Amniotic stem cell (primary cell): ENCODE measurements at places on chromosomes 1 and 21.

- no peak for DNase-seq
Measured at GRCh38 chr1:14479865-14480264, 118.6 kb upstream of the KAZN start.

DNA sequence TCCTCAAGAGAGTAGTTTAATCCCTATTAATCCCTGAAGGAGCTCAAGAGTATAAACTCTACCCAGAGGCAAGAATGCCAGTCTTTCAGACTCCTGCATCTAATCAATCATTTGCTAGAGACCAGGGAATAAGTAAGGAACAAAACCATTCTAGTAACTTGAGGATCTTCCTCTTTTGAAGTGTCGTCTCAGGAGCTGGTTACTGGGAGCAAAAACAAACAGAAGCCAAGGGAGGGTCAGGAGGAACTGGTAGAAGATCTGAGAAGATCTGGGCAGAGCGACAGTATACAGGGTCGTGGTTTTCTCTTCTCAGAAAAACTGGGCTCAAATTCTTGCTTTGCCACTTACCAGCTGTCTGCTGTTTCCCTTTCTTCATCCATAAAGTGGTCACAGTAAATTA is 69.3 kb downstream of the RPS6KA1 start:
- no peak for DNase-seq

- no peak for DNase-seq
Measured at GRCh38 chr1:54542120-54542961, 5.7 kb upstream of the ACOT11 start.

DNA sequence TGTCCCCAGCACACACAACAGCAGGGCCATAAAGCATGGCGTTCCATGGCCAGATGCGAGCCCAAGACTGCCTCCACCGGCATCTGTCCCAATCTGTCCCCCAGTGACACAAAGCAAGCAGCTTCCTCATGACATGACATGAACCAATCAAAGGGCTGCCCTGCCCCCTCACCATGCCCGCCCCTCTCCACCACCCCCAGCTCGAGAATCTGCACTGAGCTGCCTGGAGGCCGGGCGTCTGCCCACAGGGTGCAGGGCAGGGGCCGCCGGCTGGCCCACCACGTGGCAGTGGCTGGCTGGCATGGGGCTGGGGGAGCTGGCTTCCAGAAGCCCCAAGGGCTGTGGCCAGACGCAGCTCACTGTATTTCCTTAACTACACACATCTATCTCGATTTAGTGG is 27.8 kb downstream of the WNT9A start:
- no peak for DNase-seq

- no peak for DNase-seq
Measured at GRCh38 chr1:229148041-229148671, 122.8 kb upstream of the RAB4A start.

GRCh38 chr1:5891137-5891536 is 101.1 kb downstream of the NPHP4 start:
- DNase-seq, result no peak

- DNase-seq, result no peak
Measured at GRCh38 chr1:109248444-109248796, 919 bp upstream of the CELSR2 start.

DNA sequence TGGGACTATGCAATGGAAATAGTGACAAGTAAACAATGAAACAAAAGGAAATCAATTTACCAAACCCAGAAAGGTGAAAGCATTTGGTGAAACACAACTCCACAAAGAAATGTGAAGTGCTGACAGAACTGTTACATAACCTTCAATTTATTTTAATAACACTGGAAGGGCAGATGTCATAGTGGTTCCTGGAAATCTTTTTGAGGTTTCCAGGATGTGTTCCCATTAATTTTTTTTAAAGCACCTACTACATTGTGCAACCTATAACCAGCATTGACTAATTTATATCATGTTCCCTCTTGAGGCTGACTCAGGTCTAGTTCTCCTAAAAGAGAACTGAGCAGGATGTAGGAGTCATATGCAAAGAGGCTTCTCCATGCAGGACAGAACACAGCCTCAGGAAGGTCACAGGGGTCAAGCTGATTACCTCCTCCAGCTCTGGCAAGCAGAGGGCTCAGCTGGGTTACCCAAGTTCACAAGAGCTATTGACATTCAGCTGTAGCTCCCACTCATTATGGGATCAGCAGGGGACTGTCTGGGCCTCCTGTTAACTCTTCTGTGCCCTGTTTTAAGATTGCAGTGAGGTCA is 157.1 kb upstream of the NRIP1 start:
- no peak for DNase-seq

DNA sequence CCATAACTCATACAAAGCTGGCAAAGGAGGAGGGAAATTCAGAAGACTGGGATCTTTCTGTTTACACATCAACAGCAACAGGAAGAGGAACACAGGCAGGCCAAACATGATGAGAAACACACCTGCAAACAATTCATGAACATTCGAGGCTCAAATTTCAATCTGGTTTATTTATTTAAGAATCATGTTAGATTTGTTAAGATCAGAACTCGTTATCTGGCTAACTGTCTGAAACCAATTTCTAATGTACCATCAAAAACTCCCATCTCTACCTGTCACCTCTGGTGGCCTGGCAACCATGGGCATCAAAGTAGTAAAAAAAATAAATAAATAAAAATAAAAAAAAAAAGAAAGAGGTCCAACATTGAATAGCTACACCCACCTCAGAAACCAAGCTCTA is 9.8 kb downstream of the LBR start:
- no peak for DNase-seq

DNA sequence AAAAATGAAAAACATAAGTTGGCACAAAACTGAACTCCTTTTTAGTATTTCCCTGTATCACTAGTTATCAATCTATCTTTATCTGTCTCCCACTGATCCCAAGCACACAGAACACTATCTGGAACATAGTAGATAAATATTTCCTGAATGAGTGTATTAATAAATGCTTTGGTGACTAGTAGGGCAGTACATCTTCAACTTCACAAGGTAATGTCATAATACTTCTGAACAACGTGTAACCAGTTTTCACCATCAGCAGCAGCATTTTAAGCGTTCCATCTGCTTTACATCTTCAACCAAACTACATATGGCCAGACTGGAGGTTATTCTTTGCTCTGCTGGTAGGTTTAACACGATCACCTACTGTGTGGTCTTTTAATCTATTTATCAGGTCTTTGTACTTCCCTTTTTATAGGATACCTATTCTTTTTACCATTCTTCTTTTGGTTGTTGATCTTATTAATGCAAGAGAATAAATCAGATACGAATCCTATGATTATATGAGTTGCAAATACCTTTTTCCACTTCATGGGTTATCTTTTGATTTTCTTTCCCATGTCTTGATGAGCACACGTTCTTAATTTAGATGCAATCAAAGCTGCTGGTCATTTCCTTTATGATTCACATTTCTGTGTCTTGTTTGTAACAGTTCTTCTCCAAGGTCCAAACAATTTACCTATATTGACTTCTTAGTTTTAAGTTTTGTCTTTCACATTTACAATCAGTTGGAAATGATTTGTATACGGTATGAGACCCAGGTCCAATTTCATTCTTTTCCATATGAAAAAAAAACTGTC is 16.3 kb downstream of the GPBP1L1 start:
- no peak for DNase-seq

- no peak for DNase-seq
Measured at GRCh38 chr1:208598021-208598420, 353.8 kb upstream of the PLXNA2 start.

GRCh38 chr1:234970731-234971476 is 157.7 kb downstream of the TOMM20 start:
- DNase-seq, result peak; percentile 34

DNA sequence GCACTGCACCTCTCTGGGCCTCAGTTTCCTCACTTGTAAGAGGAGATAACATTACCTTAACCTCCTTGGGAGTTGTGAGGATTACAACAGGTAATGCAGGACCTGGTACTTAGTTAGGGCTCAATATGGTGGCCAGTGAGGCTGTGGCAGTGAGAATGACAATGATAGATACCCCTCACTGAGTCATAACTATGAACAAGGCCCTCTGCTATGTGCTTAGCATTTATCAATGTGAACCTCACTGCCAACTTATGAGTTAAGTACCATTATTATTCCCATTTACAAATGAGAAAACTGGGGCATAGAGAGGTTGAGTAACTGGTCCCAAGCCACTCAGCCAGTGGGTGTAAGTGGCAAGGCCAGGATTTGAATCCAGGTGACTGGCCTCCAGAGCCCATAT is 64.4 kb downstream of the HMGB4 start:
- no peak for DNase-seq

GRCh38 chr1:208054911-208055379 is 144.0 kb upstream of the CD34 start:
- DNase-seq, result no peak

GRCh38 chr1:61215676-61216289 is 133.4 kb downstream of the NFIA start:
- DNase-seq, result no peak

- no peak for DNase-seq
Measured at GRCh38 chr1:232585486-232585885, 44.4 kb downstream of the SIPA1L2 start.

GRCh38 chr1:25958465-25958864 is 39.4 kb downstream of the PAFAH2 start:
- DNase-seq, result peak; percentile 50

- no peak for DNase-seq
Measured at GRCh38 chr1:220956501-220957232, 77.4 kb downstream of the HLX start.

GRCh38 chr1:154831462-154831861 is 38.6 kb downstream of the KCNN3 start:
- DNase-seq, result no peak
